Osteocyte (in vitro differentiated cells): ENCODE measurements at places on chromosomes 7 and 10. TPM values are rescaled to one million over a fixed set of nuclear protein-coding genes. Genes with fewer than 3 reads are reported as not detected.

Gene ATOH7
- total RNA-seq, result not detected in 2 replicates

Gene UCN3
- not detected in 2 replicates for total RNA-seq

Gene FGF8
- not detected in 2 replicates for total RNA-seq

Gene C10orf95
- total RNA-seq, result not detected in 2 replicates
